ENCODE measurements at places on chromosomes 5 and 9.

- DNase-seq: no peak
Measured at GRCh38 chr9:133101356-133102189, 19.5 kb downstream of the RALGDS start.

DNA sequence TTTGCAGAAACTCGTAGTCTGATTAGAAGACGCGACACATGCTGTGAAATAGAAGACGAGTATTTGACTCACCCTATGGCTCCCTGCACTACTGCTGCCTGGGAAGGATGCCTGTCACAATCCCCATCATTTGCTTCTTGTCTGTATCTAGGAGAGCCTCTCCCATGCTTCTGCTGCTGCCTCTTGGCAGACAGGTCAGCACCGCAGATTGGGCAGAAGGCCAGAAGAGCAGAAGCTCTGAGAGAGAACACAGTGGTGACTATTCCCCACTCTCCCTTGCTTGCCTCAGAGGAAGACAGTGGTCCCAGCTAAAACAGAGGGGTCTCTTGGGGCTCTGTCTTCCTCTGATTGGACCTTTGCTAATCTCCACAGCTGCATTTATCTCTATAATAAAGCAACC lies 84.0 kb upstream of the SMIM32 start:
- DNase-seq: no peak

DNA sequence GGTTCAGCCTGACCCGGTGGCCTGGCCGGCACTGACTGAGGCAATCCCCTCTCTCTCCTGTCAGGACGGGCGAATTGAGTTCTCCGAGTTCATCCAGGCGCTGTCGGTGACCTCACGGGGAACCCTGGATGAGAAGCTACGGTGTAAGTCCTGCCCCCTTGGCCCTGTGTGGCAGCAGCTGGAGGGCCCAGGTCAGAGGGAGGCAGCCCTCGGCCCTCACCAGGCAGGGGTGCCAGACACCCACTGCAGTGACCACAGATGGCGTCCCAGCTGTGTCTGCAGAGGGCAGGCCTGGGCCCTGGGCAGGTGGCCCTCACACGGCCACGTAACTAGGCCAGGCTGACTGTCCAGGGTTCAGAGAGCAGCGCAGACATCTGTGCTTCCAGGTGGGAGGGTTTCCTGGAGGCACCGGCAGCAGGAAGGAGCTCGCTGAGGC lies 45.9 kb upstream of the HMCN2 start:
- DNase-seq: no peak

- DNase-seq: no peak
Measured at GRCh38 chr9:126114409-126114760, 212.2 kb upstream of the MVB12B start.

DNA sequence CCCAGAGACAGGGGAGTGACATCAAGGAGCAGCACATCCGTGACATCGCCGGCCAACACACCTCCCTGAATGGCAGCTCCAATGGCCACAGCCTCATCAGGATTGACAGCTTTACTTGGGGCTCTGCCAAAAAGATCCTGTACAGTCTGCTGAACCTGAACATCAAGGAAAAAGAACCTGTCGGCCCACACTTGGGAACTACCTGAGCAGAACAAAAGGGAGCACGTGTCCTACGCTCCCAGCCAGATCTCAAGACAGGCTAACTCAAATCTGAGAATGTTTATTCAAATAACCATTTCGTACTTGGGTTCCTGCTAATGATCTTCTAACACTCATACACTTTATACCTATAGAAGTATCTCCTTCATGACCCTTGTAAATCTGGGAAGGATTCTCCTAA lies 15.3 kb downstream of the HSPA9 start:
- no peak for DNase-seq

GRCh38 chr5:5139336-5139776 lies 774 bp upstream of the ADAMTS16 start:
- DNase-seq: no peak
